Skin of body (tissue), 3 donors: ENCODE measurements at places on chromosomes 2 and 18.

DNA sequence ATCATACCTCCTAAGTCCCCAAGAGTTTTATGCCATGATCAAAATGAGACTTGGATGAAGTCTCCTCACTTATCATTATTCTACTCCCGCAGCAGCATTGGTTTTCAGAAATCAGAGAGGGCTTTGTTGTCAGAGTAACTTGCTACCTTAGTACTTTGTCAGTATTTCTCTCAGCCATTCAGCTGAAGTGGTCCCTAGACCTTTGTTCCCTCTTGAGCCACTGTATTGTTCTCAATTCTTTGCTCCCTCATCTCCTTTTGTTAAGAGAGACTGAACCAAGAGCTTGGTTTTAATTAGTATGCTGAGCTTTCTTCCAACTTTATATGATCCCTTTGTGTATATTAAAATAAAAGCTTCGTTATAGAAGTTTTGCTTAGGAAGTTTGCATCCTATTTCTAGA lies 133.4 kb downstream of the DOCK10 start:
- no peak for DNase-seq

DNA sequence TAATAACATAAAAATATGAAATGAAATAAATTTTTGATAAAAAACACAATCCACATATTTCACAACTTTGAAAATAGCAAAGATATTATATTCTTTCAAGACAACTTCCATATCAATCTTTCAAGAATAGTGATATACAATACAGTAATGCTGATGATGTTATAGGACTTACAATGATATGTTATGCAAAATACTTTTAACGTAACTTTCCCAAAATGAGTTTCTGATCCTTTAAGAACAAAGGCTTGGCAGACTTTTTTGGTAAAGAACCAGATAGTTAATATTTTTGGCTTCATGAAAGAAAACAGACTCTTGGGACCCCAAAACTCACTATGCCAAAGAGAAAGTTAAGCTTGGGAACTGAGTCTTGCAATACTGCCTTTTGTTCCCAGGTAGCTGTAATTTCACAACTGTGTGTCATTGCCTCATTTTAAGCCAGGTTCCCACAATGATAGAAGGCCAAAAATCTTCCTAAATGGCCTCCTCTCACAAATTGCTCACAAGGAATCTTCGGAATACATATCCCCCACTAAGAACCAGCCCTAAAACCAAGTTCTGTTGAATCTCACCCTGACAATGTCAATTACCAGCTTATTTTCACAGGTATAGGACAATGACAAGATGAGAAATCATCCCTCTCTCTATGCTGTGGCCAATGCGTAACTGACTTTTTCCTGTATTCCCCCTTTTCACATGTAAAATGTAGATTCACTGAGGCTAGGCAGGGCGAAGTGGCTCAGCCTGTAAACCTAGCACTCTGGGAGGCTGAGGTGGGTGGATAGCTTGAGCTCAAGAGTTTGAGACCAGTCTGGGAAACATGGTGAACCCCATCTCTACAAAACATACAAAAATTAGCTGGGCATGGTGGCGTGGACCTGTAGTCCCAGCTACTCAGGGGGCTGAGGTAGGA lies 54.8 kb upstream of the STRN start:
- DNase-seq: no peak

DNA sequence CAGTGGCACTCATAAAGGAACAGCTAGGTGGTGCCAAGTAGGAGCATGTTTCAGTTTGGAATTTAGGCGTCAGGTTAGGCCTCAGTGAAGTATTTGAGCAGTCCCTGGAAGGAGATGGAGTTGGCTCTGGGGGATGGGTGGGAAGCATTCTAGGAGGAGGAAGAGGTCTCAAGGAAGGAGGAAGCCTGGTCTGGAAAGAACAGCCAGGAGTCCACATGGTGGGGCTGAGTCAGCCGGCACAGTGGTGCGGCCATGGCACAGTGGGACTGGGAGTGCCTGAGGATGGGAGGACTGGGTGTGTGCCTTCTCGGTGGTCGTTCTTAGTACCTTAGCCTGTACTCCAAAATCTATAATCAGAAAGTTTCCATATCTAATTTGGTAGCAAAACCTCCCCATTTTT lies 373.3 kb downstream of the PTPRM start:
- DNase-seq: no peak

DNA sequence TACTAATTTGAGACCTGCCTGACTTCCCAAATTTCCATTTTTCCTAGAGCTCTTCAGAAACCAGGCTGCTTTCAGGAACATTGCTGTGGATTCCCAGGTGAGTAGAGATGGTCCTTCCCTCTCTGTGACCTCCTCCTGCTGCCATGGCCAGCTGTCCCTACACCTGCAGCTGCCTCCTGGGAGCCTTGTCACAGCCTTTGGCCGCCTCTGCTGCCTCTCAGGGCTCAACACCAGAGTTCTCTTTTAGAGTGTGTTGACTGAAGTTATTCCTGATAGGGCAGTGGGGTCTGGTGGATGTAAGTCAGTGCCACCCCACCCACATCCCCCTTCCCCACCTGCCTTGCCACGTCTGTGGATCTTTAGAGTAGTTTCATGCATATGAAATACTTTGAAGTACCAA lies 22.9 kb downstream of the SPATS2L start:
- no peak for DNase-seq

DNA sequence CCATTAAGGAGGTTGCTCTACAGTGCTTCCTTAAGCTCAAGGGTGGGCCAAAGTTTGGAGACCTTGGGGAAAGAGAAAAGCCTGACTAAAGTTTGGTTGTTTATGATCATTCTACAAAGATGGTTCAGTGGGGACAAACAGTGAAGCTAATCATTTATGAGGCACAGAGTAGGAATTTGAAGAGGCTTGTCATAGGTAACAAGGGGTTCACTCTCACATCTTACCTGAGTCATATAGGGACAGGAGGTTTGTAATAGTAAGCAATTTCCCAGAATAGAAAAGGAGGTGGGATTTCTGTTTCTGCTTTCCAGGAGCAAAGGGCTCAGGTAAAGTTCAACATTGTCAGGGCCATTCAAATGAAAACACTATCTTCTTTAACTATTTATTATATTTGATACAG lies 787.9 kb downstream of the CPS1 start:
- DNase-seq: no peak

- no peak for DNase-seq
These were observed 46.6 kb upstream of the GALR1 start for GRCh38 chr18:77203071-77203470.
